ENCODE measurements at places on chromosomes 12 and 14.
A peak's percentile ranks its signal among the peaks of the same experiment; 100 is the strongest.

DNA sequence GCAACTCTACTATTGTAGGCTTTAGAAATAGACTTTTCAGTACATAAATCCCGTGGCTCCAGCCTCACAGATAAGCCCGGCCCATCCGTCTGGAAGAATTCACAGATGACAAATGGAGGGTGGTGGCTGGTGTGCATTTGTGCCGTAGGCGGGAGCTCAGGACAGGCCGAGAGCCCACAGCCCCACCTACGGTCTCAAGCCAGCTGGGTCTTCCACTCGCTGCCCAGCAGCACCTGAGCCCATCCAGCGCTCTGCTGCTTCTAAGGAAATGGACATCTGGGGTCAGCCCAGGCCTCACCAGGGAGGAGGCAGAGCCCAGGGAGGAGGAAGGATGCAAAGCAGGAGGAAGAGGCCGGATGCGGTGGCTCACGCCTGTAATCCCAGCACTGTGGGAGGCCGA is 72.8 kb downstream of the KIF26A start:
- DNase-seq: no peak

DNA sequence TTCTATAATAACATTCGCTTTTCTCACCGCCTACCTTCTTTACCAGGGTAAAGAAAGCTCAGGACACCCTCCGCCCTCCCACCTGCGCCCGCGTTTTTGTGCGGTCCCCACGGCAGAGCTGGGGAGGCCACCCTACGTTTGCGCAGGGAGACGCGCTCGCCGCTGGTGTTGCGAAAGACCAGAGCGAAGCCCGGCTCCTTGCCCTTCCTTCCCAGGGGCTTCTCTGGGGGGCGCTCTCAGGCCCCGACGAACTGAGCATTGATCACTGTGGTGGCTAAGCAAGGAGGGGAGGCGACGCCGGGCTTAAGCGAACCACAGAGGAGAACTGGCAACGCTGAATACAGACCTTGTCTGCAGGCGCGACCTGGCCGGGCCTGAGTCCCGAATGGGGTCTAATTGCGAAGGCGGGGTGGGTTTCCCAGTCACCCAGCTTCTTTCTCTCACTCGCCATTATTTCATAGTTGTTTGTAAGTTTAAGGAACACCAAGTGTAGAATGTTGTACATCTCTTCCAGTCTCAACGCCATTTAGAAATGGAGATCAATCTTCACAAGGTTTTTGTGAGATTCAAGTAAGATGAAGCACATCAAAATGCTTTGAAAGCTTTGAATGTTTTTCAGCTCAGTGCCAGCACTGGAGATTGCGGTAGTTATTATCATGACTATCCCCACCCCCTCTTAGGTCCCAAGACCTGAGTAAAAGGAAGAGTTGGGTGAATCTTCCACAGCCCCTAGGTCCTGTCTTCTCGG is 1.7 kb upstream of the NKX2-1 start:
- DNase-seq: no peak

GRCh38 chr12:2226641-2227040 is 173.9 kb downstream of the CACNA1C start:
- no peak for DNase-seq

- no peak for DNase-seq
Observed at GRCh38 chr12:3137268-3137781, 60.1 kb downstream of the TSPAN9 start.

GRCh38 chr14:54766276-54767138 is 136.1 kb downstream of the GCH1 start:
- no peak for DNase-seq

DNA sequence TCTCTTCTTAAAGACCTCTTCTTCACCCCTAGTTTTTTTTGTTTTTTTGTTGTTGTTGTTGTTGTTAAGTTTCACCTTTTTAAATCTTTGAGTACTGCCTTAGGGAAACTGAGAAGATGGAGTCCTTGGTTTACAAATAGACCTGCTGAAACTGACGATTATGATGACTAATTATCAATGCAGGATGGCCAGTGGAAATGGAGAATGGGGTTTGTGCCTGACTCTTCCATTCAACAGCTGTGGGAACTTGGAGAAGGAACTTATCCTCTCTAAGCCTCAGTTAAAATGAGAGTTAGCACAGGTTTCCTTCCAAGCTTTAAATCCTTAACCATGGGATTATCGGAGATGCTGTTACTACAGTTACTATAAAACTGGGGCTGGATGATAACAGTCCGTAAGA is 66.7 kb upstream of the PNMA1 start:
- DNase-seq: no peak

- DNase-seq: no peak
Observed at GRCh38 chr12:104299842-104300481, 3.6 kb upstream of the EID3 start.

DNA sequence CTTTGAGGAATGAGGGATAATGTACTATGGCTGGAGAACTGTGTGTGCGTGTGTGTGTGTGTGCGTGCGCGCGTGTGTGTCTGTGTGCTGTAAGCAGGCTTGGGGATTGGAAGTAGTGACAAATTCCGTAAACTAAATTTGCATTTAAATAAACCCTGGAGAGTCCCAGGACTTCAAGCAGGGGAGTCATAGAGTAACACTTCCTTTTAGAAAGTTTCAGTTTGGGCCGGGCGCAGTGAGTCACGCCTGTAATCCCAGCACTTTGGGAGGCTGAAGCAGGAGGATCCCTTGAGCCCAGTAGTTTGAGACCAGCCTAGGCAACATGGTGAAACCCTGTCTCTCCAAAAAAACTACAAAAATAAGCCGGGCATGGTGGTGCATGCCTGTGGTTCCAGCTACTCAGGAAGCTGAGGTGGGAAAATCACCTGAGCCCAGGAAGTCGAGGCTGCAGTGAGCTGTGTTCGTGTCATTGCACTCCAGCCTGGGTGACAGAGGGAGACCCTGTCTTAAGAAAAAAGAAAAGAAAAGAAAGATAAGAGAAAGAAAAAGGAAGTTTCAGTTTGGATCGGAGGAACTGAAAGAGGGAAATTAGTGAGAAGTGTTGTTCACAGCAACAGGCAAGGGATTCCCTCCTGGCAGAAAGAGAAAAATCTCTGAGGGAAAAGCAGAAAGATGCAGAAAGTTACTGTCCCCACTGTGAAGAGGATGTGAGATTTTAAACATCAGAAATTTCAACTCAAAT is 222.7 kb upstream of the SOX5 start:
- no peak for DNase-seq

DNA sequence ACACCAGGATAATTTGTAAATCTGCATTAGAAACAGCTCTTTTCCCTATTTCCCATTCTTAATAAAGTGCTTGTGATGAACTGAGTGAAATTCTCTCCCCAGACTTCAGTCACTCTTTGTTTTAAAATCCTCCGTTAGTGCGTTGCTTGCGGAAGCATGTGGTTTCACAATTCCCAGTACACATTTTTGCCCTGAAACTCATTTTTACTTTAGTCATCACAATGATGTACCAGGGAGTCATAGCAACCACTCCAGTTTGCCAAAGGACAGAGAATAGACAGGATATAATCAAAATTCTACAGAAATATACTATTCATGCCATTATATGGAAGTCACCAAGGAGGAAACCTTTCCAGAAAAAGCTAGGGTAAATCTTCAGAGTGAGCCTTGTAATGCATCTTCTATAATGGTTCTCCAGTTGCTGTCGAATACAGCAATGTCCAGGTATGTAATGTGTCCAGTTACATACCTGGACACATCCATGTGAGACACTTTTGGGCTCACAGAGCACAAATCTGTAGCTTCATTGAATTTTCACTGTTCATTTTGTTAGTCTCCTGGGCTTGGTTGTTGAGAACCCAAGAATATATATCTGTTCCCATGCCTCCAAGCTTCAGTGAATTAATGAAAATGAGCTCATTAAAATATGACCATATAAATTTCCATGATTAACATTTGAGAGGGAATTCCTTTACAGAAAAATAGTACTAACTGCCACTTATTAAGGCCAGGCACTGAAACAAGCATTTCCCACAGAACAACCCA is 57.8 kb downstream of the GPR135 start:
- DNase-seq: no peak

GRCh38 chr12:75848961-75849360 is 182.6 kb downstream of the PHLDA1 start:
- DNase-seq: no peak

DNA sequence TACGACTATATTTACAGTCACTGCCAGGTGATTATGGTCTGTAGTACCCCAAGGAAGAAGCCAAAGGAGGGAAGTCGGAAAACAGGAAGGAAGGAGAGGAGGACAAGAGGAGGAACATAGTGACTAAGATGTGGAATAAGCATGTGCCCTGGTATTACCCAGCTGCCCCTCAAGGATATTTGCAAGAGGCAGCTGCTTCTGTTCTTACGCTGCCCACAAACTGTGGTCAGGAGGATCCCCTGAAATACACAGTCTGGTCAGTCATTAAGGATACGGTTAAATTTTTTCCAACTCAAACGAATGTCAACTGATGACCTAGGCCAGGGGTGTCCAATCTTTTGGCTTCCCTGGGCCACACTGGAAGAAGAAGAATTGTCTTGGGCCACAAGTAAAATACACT is 126.5 kb downstream of the CMAS start:
- no peak for DNase-seq

GRCh38 chr12:50057000-50057841 is at the start of gene ASIC1:
ASIC1 (plus strand) TSS chr12:50057596; CDS start chr12:50058767, 1,171 bp downstream.
- DNase-seq: no peak

- no peak for DNase-seq
Observed at GRCh38 chr12:71484272-71484905, 44.8 kb downstream of the LGR5 start.

DNA sequence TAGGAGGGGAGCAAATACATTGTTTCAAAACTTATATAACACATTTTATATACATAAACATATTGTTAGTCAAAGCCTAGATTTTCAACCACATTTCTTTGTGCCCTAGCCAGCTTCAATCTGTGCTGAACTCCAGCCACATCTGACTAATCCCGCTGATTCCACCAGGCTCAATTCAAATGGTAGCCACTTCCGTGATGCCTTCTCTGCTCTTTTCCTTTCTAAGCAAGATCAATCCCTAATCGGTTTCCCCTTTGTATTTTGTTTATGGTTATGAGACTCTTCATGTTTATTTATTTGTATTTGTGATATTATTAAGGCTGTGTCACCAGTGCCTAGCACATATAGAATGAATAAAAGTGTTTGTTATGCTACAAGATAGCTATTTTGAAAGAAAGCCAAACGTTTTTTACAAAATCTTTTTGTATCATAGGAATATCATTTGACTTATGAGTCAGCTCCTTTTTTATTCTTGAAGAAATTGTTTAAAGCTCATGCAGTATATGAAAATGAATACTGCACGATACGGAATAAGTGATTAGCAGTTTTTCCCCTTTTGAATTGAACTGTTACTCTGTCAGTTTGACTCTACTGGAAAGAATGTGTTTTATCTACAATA is 110.2 kb downstream of the PLEKHA5 start:
- no peak for DNase-seq

- no peak for DNase-seq
Observed at GRCh38 chr12:124738636-124739467, 124.8 kb downstream of the SCARB1 start.

GRCh38 chr14:61212546-61212945 is 68.6 kb downstream of the TMEM30B start:
- DNase-seq: no peak

GRCh38 chr14:21264025-21264801 is 5.0 kb downstream of the HNRNPC start:
- DNase-seq: no peak

GRCh38 chr14:56491299-56492285 is 88.0 kb upstream of the TMEM260 start:
- peak; percentile 61 for DNase-seq

GRCh38 chr12:29088611-29089219 is 60.4 kb upstream of the FAR2 start:
- DNase-seq: no peak

DNA sequence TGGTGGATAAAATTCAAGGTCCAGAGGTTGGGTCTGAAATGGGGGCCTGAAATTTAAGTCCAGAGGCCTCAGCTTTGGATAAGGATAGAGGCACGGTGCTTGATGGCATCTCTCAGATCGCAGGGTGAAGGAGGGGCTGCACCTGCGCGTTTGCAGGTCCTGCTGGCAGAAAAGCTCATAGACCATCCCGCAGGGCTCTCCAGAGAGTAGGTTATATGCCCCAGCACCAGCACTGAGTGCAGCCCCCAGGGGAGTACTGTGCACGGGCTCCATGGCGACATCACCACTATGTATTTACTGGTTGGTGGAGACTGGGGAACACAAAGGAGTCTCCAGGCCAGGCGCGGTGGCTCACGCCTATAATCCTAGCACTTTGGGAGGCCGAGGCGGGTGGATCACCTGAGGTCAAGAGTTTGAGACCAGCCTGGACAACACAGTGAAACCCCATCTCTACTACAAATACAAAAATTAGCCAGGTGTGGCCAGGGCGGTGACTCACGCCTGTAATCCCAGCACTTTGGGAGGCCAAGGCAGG is 4.3 kb upstream of the CD63 start:
- no peak for DNase-seq

DNA sequence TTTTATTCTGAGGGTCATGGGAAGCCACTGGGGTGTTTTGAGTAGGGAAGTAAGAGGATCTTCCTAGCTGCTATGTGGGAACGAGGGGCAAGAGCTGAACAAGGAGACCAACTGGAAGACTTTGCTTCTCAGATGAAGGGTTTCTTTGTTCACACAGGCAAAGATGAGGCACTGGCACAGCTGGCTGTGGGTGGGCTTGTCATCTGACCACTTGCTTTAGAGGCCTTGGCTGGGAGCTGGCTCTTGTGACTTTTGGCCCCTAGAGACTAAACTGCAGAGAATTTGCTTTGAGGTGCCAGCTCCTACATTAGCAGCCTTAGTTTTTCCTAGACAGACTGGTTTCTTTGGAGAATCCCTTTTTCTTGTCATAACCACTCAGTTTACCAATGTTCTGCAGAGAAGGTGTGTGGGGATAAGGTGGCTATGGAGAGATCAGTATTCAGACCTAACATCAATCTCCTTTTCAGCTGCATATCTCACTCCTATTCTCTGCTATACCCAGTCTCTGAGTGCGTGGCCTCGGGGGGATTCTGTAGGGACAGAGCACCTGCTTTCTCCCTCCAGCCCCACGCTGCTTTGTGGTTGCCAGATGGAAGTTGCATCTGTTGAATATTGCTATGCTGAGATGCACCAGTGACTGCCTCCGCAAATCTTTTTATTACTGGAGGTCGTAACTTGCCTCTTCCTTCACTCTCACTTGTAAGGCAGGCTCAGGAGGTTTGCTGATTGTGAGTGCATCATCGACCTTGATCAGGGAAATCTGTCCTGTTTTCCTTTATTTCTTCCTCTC is 12.7 kb downstream of the PPP2R5C start:
- peak; percentile 79 for DNase-seq

All from DMS 273 treated with DMSO at 0.1 percent for 48 hours (cell line).